ENCODE measurements at places on chromosomes 1 and 21. TPM values are rescaled to one million over a fixed set of nuclear protein-coding genes. Genes with fewer than 3 reads are reported as not detected.

The NEK7 gene
- total RNA-seq = 215 TPM

The NPR1 gene
- 10.5 TPM for total RNA-seq

- DNase-seq = no peak
Measured at GRCh38 chr1:115781851-115782250, 13.3 kb upstream of the CASQ2 start.

DNA sequence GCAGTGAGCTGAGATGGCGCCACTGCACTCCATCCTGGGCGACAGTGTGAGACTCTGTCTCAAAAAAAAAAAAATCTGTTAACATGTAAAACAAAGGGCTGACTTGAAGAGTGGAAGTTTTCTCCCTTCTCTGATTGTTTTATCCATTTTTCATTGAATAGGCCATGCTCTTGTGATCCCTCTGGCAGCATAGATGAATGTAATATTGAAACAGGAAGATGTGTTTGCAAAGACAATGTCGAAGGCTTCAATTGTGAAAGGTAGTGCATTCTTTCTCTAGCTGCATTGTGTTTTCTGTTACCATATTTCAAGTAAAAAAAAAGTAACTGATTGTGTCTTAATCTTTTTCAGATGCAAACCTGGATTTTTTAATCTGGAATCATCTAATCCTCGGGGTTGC, 69.6 kb upstream of the LAMC2 start:
- DNase-seq = no peak

DNA sequence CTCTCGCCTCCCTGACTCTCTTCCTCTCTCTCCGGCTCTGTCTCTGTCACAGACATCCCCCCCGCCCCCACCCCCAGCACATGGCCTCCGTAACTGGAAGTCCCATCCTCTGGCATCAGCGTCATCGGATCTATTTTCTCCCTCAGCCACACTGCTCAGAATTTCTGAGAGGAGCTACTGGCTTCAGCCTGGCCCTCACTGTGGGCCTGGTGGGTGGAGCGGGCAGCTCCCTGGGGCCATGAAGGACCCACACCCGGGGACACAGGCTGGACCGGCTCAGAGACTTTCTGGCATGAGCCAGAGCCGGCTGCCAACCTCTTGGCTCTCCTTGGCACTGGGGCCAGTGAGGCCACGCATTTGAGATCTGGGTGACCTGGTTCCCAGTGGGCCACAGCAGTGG, 61.2 kb upstream of the CASZ1 start:
- DNase-seq = peak; percentile 49

DNA sequence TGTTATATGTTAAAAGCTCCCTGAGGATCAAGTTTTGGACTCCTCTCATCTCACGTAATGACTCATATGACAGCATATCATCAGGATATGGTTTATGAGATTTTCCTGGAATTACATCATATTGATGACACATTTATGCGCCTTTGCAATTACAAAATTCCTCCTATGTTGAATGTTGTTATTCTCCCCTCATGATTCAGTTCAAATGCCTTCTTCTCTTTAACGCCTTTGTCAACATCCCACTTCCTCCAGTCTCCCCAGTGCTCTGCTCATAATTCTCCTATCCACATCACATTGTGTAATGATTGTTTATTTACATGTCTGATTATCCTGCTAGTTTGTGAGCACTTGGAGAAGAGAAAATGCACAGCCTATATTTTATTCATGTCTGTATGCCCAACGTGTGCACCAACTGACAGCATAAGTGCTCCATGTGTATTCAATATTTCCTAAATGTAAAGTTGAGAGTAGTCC, 80.9 kb upstream of the BACH1 start:
- no peak for DNase-seq

DNA sequence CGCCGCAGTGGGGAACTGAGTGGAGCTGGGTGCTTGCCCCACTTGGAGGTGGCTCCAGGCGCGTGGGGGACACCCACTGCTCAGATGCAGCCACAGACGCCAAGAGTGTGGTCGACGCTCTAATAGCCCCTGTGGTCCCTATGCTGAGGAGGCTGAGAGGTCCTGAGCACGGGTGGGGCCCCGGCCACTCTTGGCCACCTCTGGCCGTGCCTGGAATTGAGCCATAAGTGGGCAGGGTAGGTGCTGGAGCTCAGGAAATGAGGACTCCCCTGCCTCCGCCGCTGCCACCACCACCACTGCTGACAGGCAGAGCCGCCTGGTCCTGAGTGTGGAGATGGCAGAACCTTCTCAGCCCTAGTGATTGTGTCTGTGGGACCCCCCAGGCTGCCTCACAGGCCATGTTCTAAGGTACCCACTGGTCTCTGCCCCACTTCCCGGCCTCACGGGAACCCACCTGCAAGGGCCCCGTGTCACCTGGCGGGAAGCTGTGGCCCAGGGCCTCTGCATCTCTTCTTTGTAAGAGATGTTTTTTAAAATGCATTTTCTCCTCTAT, 34.6 kb upstream of the DIP2A start:
- peak; percentile 21 for DNase-seq

GRCh38 chr1:168627370-168627769, 51.0 kb downstream of the XCL1 start:
- no peak for DNase-seq

DNA sequence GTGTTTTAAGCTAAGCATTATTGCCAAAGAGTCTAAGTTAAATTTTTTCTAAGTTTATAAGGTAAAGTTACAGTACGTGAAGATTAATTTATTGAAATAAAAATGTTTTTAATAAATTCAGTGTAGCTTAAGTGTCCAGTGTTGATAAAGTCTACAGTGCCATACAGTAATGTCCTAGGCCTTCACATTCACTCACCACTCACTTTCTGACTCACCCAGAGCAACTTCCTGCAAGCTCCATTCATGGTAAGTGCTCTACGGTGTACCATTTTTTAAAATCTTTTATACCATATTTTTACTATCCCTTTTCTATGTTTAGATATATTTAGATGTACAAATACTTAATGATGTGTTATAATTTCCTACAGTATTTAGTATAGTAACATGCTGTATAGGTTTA, 173.2 kb downstream of the CACNA1E start:
- no peak for DNase-seq

The DNASE2B gene
- not detected for total RNA-seq

- peak; percentile 11 for DNase-seq
Measured at GRCh38 chr1:2962946-2963345, 58.3 kb upstream of the ACTRT2 start.

DNA sequence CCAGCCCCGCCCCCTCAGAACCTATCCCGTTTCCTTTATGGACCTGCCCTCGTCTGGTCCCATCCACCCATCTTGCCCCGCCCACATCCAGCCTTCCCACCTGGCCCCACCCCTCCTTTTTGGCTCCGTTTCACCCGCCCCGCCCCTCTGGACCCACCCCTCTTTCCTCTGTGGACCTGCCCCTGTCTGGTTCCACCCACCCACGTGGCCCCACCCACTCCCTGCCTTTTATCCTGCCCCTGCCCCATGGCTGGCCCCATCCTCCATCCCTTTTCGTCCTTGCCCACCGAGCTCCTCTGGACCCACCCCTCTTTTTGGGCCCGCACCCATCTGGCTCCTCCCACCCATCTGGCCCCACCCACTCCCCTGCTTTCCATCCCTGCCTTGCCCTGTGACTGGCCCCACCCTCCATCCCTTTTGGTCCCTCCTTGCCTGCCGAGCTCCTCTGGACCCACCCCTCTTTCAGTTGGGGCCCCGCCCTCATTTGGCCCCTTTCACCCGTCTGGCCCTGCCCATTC, 177.3 kb downstream of the CAMTA1 start:
- peak; percentile 62 for DNase-seq

GRCh38 chr1:98672189-98672588, 10.7 kb downstream of the SNX7 start:
- DNase-seq = no peak

DNA sequence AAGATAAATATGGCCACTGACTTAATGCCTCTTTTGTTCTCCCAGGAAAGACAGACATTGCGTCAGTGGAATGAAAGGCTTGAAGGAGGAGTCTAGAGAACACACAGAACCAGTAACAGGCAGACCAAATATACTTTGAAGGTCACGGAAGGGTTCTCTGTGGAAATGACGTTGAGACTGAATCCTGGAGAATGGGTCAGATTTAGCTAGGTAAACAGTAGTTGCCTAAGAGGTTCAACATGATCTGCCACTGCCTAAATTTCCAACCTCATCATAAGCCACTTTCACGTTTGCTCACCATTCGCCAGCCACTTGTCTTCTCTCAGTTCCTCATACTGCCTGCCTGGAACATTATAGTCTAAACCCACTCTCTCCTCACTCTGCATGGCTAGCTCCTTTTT, 20.5 kb downstream of the PLA2G4A start:
- DNase-seq = no peak

The IL24 gene
- not detected for total RNA-seq

- DNase-seq = no peak
Measured at GRCh38 chr1:51410568-51411460, 80.5 kb upstream of the TTC39A start.

DNA sequence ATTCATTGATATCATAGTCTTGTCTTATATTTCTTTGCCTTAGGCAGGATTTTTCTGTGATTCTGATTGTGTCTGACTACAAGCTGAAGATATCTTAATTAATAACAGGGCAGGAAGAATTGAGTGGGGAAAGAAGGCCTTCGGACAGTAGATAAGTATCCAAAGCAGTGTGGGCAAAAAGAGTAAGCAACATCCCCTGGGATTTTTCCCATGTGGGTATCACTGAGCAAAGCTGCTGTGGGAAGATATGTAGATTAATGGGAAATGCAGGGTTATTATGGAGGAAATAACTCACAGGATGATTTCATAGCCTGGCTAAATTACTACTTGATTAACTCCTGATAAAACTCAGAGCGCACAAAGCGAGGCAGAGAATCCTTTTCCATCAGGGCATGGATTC, 55.7 kb downstream of the RGS5 start:
- no peak for DNase-seq

- DNase-seq = no peak
Measured at GRCh38 chr1:197980457-197980856, 63.3 kb downstream of the LHX9 start.

GRCh38 chr1:111481387-111482221, 7.8 kb downstream of the C1orf162 start:
- peak; percentile 85 for DNase-seq

The ADAM30 gene
- not detected for total RNA-seq

DNA sequence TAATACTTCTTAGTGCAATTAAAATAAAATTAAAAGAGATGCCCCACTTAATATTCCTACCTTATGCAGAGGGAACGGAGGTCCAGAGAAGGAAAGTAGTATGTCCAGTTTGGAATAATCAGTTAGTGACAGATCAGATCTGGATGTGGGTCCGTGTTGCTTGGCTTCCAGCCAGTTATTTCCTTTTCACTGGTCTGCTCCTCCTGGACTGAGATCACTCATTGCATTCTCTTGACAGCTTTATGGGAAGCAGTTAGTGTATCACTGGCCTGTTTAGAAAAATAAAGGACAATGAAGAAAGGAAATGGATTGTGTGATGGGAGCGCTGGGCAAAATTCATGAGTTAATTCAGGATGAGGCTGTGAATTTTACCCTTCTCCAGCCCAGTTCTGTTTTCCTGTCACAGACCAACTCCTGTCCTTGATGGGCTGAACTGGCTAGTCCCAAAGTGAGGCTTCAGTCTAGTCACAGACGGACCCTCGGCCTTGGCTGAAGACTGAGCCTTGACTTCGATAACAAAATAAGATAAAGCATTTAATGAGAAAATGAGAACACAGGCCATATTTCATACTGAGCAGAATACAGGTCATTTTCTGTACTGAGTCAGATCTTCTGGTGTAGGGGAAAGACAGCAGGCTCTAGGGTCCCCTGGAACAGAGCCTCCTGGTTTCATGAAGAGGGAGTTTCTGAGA, 85.2 kb upstream of the TRABD2B start:
- DNase-seq = no peak

GRCh38 chr1:65359888-65360287, 50.5 kb downstream of the DNAJC6 start:
- DNase-seq = no peak

- DNase-seq = no peak
Measured at GRCh38 chr1:175409938-175410337, 217.4 kb upstream of the KIAA0040 start.

GRCh38 chr1:5460974-5461373, 531.3 kb downstream of the NPHP4 start:
- DNase-seq = no peak

DNA sequence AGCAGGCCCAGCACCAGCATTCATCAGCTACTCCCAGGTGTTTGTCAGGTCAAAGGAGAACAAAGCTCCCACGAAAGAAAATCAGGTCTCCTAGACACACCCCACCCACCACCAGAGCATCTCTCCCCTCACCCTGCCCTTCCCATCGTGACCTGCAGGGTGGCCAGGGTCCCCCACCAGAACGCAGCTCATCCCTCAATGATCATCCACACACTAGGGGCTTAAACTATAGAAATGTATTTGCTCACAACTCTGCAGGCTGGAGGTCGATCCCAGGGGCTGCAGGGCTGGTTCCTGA, 97.4 kb downstream of the RIPK4 start:
- DNase-seq = no peak

The GJC2 gene
- 1.7 TPM for total RNA-seq

The LCE1C gene
- total RNA-seq = not detected

The NTMT2 gene
- 5.9 TPM for total RNA-seq

DNA sequence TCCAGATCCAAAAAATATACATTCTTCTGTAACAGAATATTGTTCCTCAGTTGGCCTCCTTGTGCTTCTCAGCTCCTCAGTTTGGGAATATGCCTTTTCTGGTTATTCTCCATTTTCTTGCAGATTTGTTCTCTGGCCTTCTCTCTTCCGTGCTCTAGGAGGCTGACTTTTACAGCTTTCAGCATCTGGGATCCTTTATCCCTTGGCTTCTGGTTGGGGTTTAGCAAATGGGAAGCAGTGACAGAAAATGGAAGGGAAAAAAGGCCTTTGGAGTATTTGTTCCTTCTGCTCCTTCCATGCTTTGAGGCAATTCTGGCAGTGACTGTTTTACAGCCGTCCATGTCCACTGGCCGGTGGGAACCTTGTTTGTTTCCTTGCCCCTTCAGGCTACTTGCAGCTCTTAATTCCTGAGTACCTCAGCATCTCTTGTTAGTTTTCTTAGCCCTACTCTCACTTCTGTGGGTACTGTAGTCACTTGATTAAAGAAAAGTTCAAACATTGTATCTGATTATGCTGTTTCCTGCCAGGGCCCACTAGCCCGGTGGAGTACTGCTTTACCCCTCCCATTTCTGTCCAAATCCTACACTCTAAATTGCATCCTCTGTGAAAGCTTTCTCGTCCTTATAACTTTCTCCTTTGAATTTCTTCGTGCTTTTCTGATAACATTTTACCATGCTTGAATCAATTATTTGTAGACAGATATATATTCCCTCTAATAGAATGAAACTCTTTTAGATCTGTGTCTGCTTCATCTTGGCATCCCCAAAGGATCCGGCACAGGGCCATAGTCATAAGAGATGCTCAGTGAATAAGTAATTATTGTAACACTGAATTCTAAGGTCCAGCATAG, 118.2 kb downstream of the OSBPL9 start:
- no peak for DNase-seq

GRCh38 chr1:65998763-65999583, 206.3 kb downstream of the PDE4B start:
- DNase-seq = no peak

- peak; percentile 67 for DNase-seq
Measured at GRCh38 chr1:15345705-15346345, 63.9 kb upstream of the EFHD2 start.

- DNase-seq = no peak
Measured at GRCh38 chr1:63012339-63012738, 228.4 kb downstream of the ATG4C start.

GRCh38 chr1:239058190-239058589, 328.2 kb upstream of the CHRM3 start:
- no peak for DNase-seq

Data from left ventricle myocardium superior (tissue), 1 donor.